ENCODE measurements at places on chromosomes 11 and 22.

GRCh38 chr11:107446822-107447431 is 10.7 kb downstream of the CWF19L2 start:
- no peak for DNase-seq

DNA sequence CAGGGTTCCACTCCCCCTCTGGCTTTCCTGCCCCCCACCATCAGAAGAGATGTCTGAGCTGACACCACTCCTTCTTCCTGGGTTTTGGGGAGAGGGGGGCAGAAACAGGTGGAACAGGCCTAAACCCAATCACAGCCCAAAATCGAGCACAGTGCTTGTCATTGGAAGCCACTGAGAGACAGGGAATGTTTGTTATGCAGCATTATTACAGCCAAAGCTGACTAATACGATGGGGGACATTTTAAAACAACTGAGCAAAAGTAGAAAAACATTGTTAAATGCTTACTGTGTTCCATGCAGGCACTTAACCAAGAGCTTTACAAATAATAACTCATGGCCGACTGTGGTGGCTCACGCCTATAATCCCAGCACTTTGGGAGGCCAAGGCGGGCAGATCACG is 32.5 kb upstream of the RTL6 start:
- no peak for DNase-seq

DNA sequence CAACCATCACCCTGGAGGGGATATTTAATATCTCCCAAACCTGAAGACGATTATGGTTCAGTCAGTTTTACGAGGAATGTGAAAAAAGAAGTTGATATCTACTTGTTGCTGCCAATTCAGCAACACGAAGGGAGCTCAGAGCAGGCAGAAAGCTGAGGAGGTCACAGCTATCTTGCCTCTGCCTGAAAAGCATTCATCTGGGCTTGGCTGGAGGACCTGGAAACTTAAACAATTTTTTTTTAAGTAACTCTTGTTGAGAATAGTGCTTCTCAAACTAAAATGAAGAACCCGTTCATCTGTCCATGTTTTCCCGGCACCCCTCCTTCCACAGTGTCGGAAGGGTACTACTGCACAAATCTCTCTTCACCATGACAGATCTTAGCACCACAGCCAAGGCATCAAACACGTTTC is 98.9 kb downstream of the MICAL3 start:
- no peak for DNase-seq

GRCh38 chr11:62487738-62488551 is 58.7 kb downstream of the AHNAK start:
- no peak for DNase-seq

GRCh38 chr11:43788421-43788820 is 92.2 kb upstream of the ALKBH3 start:
- no peak for DNase-seq

DNA sequence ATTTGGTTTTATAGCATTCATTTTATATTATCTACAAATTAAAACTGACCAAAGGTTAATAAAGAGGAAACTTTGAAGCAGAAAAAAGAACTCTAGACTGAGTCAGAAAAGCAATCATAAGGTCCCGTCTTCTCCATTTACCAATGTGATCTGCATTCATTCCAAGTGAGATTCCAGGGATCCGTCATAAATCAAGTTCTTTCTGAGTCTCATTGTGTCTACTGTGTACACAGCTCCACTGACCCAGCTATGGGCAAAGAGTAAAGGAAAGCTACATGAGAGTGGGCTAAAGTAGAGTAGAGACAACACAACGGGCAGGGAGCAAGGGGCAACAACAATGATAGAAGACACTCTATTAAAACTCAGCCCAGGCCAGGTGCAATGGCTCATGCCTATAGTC is 15.3 kb downstream of the FAM168A start:
- DNase-seq: no peak

- DNase-seq: no peak
Observed at GRCh38 chr22:21014726-21015465, at the start of gene P2RX6. TSS of gene P2RX6 (plus strand) at chr22:21015165. CDS start at chr22:21015175, 10 bp downstream.

- DNase-seq: no peak
Observed at GRCh38 chr11:34240150-34240494, 117.7 kb downstream of the ABTB2 start.

DNA sequence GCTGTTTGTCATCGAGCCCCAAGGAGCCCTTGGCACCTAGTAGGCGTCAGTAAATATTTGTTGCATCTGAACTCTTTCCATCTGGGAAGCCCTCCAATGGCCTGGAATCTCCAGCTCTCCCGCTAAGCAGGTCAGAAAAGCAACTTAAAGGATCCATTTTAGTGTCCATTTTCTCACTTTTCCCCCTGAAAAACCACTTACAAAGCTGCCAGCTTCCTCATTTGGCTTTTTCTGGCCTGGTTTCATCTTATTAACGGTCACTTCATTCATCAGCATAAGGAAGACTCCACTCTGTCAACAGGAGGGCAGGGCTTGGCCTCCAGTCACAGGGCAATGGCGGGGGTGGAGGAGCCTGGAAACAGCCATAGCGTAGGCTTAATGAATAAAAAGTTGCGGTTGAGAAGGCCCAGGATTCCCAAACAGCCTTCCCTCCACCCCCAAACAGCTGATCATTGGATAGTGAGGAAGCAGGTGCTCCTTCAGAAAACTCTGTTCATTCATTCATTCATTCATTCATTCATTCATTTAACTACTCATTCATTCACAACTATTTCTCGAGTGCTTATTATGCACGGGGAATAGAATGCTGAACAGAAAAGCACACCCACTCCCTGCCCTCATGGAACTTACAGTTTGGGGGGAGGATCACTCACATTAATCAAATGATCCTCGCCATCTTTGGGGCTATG is 104.5 kb upstream of the RCN1 start:
- DNase-seq: no peak

DNA sequence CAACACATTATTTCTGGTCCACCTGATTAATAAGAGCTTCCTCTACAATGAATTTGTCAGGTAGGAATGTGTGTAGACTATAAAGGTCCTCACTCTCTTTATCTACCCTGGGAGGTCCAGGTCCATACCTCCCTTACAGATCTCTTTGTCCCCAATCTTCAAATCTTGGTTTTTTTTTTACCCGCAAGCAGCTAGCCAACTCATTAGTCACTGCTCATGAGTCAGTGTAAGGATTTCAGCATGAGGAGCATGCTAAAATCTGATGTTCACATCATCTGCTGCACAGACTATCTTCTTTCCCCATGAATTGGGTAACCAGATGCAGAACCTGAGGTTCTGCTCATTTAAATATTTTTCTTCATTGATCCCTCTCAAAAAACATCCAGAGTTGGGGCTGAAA is 397.0 kb upstream of the ISX start:
- no peak for DNase-seq

DNA sequence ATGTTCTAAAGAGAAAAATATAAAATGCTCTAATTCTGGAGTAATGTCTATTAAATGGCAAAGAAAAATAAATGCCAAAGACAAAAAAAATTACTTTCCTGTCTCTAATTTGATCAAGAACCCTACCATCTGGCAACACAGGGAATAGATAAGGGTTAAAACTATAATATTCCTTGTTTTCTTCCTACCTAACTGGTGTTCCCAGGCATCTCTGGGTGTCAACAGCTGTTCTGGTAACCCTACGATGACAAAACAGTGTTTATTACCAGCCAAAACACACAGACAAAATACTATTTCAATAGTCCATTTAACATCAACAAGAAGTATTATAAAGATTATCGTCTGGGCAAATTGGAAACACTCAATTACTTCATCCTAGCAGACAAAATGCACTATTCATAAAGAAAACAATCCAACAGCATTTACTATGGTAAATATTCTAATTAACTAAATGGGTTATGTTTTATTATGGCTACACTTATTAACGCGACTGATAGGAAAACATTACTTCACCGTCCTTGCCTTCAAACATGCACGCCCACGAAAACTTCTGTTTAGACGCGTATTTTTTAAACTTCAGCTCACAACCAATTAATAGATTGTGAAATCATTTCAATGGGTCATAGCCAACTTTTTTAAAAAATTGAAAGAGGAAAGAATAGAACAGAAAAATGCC is 50.6 kb downstream of the LGR4 start:
- no peak for DNase-seq

DNA sequence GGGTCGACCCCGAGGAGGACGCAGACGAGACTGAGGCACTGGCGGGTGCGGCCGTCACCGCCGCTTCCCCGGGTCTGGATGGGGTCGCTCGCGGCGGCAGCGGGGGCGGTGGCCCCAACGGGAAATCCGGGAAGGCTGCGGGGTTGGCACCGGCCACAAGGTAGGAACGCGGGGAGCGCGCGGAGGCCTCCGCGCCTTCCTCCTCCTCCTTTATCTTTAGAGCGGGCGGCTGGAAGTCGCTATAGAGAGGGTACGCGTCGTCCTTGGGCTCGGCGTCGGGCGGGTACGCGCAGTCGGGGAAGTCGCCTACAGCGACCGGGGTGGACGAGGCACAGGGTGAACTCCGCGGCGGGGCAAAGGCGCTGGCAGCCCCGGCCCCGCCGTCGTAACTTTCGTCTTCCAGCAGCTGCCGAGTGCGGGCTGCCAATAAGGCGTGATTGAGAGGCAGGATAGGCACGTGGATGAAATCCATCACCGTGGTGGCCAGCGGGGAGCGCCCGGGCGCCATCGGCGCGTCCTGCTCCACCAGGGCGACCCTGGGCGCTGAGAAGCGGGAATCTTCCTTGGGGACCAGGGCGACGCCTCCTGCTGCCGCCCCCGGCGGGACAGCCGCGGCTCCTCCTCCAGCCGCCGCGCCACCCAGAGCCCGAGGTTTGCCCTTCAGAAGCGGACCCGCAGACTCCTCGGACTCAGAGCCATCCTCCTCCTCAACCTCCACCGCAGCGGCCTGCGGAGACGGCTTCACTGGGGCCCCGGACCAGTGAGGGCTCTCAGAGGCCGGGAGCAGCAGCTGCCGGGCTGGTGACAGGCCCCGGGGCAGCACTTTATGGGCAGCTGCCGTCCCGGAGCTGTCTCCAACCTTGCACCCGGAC is 1.7 kb downstream of the PGR start:
- DNase-seq: no peak

GRCh38 chr11:58276151-58276550 is 8.1 kb upstream of the OR10W1 start:
- DNase-seq: no peak

- DNase-seq: no peak
Observed at GRCh38 chr11:101129203-101129943, at the start of gene PGR. TSS of gene PGR (minus strand) at chr11:101129813. CDS start at chr11:101129070, 743 bp downstream.

GRCh38 chr22:44847380-44847779 is 95.0 kb downstream of the ARHGAP8 start:
- DNase-seq: no peak

- DNase-seq: no peak
Observed at GRCh38 chr11:77107950-77108349, 5.3 kb downstream of the OMP start.

DNA sequence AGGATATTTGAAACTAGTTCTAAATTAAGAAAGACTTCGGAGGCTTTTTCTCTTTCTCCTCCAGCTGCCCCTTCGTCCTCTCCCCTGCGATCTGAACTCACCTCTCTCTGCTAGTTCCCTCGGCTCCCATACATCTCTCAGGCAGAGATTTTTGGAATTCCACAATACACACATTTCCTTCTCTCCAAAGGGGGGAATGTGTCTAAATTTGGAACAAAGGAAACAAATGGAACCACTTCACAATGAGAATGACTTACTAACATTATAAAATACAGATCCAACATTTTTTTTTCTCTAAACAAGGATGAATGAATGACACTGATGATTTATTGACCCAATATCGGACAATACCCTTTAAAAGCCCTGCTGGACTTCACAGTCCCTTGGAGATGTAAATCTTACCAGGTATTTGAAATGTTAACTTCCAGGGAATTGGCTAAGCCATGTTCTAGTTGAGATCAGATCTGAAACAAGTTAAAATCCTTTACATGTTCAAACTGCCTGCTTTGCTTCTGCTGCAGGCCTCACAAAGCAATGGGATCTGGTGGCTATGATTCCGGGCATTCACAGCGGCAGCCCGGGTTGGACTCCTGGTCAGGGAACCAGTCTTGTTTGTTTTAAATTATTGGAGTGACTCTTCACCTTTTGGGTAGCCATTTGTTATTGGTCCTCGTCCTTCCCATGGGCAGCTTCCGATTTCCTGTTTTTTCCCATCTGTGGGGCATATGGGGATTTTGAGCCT is 20.5 kb upstream of the GSTP1 start:
- no peak for DNase-seq

- no peak for DNase-seq
Observed at GRCh38 chr11:124075841-124076651, 34.9 kb upstream of the OR10G7 start.

DNA sequence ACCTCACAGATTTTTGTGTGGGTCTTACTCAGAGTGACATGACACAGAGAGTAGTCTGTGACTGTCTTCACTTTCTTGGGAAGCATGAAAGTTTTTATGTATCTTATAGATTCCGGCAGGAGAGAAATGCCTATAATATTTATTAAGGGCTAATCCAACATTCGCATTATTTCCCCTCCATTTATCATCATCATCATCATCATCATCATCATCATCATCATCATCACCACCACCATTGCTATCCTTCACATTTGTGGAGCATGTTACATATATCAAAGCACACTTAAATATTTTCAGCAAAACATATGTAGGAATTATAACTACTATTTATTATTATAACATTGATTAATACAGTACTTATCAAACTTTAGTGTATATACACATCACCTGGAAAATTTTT is 66.2 kb downstream of the GAS2 start:
- DNase-seq: no peak

DNA sequence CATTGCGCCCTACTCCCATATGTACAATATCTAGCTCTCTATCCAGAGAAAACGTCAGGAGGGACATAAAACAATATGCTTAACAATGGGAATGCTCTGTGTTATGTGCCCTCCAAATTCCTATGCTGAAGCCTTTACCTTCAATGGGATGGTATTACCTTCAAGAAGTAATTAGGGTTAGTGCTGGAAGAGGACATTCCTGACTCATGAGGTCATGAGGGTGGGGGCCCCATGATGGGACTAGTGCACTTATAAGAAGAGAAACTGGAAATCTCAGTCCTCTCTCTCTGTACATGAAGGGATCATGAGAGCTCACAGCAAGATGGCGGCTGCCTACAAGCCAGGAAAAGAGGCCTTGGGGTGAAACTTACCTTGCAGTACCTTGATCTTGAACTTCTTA is 20.3 kb downstream of the MMP20 start:
- DNase-seq: no peak

GRCh38 chr11:66069715-66070603 is at the start of gene PACS1:
TSS of gene PACS1 (plus strand) at chr11:66070272. CDS start at chr11:66070487, 215 bp downstream.
- DNase-seq: peak; percentile 86

GRCh38 chr11:98549571-98549970 is 471.2 kb upstream of the CNTN5 start:
- DNase-seq: no peak

GRCh38 chr11:83051760-83052671 is 19.7 kb downstream of the RAB30 start:
- DNase-seq: no peak

- no peak for DNase-seq
Observed at GRCh38 chr11:76577226-76577920, 93.2 kb downstream of the LRRC32 start.

GRCh38 chr11:20249796-20250195 is 89.5 kb upstream of the DBX1 start:
- DNase-seq: no peak

- no peak for DNase-seq
Observed at GRCh38 chr11:62352355-62353336, 15.4 kb downstream of the ASRGL1 start.

- peak; percentile 66 for DNase-seq
Observed at GRCh38 chr22:24424001-24424900, 3.1 kb upstream of the ADORA2A start.

- DNase-seq: no peak
Observed at GRCh38 chr11:128234143-128234542, 353.2 kb downstream of the ETS1 start.

All from CD4-positive, alpha-beta T cell treated with Interleukin-6 for 4 hours (primary cell).